ENCODE measurements at places on chromosomes 2 and 18.

- no peak for DNase-seq
These were observed 219.2 kb downstream of the FHOD3 start for GRCh38 chr18:36516726-36517125.

DNA sequence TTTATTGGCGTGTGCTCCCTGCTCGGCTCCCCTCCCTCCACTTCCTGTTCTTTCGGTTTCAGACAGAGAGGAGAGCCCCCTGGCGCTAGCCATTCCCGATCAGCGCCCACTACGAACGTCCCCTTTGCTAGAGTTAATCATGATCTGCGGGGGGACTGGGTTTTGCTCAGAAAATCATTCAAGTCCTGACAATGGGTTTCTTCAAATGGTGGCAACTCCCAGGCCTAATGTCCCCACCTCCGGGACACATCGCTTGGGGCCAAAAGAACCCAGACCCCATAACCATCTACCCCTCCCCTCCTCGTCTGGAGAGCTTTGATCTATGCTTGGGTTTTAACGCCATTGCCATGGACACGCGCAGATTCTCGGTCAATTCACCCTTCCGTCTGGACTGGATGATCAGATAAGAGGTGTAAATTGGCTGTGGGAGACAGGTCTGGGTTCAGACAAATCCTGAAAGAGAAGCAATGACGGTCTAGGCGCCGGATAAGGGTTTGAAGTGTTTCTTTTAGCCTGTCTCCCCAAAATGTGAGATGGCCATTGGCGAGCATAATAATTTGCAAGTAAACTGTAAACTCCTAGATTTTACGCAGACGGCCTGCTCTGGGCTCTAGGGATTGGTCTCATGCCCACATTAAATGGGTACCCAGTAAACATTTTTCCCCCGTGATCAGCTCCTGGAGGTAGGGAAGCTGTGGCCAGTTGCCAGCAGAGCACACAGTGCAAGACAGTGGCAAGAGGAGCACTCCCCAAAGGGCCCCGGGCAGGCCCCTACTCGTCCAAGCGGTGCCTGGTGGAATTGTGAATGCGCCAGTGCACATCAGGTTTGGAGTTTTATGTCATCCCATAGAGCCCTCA is 4.7 kb downstream of the NRP2 start:
- DNase-seq = no peak

GRCh38 chr18:8176109-8176508 is 433.1 kb upstream of the RAB12 start:
- DNase-seq = no peak

- no peak for DNase-seq
These were observed 51.3 kb upstream of the CAB39 start for GRCh38 chr2:230661072-230661957.

DNA sequence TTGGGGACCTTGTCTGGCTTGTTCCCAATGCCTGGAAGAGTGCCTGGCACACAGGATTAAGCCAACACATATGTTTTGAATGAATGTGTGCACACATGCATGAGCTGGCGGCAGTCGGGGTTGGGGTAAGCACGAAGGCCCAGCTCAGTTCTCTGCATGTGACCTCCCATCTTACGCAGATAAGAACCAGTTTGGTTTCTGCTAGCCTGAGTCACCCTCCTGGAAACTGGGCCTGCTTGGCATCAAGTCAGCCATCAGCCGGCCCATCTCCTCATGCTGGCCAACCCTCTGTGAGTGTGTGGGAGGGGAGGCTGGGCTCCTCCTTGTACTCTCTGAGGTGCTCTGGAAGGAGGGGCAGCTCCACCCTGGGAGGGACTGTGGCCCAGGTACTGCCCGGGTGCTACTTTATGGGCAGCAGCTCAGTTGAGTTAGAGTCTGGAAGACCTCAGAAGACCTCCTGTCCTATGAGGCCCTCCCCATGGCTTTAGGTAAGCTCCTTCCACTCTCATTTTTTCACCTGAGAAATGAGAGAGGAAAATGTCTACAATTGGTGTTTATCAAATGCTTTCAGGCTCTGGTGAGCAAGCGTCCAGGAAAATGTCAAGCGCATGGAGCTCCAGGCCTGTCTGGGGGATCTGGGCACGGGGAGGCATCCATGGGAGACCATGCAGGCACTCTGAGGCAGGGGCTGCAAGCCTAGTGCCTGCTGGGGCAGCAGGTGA is 9.7 kb upstream of the IL1RN start:
- peak; percentile 47 for DNase-seq

DNA sequence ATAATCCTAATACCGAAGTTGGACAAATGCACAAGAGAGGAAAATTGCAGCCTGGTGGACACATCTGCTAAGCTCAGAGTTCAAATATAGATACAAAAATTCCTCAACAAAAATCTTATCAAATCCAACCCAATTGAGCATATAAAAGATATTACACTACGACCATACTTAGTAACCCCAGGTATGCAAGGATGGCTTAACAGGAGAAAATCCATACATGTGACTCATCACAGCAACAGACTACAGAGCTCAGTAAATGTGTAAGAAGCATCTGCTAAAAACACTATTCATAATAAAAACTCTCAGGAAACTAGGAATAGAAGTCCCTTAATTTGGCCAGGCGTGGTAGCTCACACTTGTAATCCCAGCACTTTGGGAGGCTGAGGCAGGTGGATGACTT is 28.3 kb downstream of the HS6ST1 start:
- DNase-seq = no peak

DNA sequence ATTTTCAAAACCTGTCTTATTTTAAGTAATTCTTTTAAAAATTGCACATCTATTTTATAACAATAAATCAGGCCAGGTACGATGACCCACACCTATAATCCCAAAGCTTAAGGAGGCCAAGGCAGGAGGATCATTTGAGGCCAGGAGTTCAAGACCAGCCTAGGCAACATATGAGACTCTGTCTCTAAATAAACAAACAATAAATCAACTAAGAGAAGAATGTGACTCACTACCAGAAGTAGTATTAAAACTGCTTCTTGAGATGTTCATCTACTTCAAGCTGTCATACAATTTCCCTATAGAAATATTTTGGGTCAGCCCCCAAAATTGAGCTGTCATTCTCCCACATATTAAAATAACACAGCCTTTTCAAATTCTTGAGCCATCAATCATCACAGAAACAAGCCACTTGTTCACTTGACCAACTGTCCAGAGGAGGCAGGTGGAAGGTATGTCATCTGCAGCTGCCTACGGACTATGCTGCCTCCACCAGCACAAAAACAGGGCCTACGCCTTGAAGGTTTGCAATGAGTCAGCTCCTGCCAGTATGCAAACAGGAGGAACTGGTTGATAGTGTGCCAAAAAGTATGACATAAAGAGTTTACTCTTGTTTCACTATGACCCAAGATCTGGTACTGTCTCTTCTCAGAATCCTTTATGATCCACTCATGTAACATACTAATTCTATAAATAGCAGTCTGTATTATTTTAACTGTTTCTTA is 33.6 kb downstream of the KIDINS220 start:
- DNase-seq = peak; percentile 7

DNA sequence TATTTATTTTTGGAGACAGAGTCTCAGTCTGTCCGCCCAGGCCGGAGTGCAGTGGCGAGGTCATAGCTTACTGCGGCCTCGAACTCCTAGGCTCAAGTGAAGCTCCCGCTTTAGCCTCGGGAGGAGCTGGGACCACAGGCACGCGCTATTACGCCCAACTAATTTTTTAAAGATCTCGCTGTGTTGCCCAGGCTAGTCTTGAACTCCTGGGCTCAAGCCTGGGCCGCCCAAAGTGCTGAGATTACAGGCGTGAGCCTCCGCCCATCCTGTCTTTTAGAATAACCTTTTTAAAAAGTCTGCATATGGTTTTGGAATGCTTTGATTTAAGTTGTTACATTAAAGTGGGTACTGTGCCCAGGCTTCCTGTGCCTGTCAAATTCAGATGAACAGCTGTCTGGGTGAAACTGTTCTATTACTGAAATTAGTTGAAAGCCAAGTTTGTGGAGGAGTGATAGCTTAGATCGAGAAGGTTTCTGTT is 944 bp downstream of the RAB3GAP1 start:
- no peak for DNase-seq

DNA sequence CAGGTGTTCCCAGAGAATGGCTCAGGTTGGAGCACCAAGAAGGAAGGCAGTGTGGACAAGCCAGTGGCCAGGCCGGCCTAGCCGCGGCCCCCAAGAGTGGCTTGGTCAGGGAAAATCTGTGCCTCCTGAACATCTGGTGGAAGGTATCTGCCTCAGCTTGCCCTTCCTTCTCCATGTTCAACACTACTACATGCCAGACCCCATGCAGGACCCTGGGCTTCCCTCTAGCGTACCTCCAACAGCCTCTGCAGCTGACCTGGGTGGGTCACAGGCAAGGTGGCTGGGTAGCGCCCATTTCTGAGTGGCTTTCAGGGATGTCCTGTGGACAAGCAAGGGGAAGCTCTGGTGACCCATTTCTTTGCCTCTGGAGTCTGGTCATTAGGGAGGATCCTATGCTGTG is 7.7 kb downstream of the WNT10A start:
- no peak for DNase-seq

GRCh38 chr2:238265605-238266004 is 22.8 kb downstream of the PER2 start:
- no peak for DNase-seq

- DNase-seq = no peak
These were observed 4.0 kb downstream of the MYO5B start for GRCh38 chr18:50190926-50191325.

DNA sequence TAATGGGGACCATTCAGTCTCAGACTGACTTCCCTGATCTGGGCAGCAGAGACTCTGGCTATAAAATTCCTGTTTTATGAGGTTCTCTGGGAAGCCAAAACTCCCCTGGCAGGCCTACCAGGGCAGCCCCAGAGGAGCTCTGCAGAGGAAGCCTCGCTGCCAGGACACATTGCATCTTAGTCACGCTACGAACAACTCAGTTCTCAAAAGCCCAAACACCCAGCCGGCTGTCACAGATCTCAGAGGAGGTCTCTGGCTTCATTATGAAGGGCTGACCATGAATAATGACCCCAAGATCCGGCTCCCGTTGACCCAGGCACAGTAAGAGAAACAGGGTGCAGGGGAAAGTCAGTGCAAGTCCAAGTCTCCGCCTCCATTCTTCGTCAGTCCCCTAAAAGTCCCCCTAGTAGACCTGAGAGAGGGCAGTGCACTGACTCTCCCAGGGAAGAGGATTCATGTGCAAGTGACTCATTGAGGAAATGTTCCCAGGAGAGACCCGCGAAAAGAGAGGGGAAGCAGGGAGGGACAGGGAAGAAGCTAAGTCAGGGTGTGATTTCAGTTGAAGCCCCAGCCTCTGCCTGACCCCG is 212.3 kb downstream of the CYP26B1 start:
- DNase-seq = no peak

- no peak for DNase-seq
These were observed 138.8 kb downstream of the ATAD2B start for GRCh38 chr2:23788100-23788499.

DNA sequence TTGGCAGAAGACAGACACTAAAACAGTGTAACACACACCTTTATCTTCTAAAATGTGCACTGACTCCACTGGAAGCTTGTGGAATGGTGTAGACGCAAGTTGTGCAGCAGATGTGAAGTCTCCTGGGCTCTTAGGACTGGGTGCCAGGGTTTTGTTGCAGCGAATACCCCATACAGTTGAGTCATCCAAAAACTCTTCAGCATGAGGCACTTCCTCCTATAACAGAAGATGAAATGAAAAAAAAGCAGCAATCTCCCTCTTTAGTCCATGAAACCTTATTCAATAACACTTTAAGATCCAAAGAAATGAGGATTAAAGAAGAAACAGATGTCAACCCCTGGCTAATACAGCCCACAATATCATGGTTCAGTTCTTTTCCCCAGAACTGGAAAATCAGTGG is 22.2 kb downstream of the BUB1 start:
- no peak for DNase-seq

- DNase-seq = no peak
These were observed 8.6 kb downstream of the RBFA start for GRCh38 chr18:80042785-80043184.

DNA sequence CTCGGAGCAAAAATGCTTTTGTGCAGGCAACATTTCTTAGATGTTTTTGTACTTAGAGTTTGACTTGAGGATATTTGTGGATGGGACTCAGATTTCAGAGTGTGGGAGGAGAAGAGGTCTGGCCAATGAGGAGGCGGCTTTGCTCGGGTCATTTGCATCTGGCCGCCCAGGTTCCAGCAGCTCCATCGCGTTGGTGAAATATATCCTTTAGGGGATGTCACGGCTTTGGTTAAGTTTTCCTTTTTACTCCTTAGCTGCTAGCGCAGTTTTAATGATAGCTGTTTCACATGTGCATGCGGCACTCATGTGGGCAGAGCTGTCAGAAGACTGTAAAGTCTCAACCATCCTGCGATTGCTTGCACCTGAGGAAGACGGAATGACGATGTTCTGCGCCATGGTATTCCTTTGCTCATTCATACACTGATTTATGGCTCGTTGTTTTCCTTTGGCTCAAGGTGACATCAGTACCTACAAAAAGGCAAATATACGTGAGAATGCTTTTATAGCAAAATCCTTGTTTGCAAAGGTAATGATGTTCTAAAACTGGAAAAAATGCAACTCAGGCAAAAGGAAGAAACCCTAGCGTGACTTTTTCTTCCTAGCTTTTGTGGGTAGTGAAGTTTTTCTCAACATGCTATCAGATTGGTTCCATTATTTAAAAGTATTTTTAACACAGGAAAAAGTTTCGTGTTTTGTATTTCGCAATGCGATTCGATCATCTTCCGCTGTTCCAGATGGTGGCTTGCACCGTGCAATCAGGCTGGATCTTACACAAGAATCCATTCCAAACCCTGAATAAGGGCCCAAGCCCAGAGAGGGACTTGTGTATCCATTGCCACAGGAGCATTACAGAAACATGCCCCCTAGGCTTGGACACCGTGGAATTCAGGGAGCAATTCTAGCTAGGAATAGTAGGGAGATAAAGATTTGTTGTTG is 70.5 kb upstream of the ZNF516 start:
- no peak for DNase-seq

- DNase-seq = no peak
These were observed 65.2 kb downstream of the KLHL14 start for GRCh38 chr18:32707586-32707985.

- no peak for DNase-seq
These were observed 126.4 kb downstream of the MAP4K4 start for GRCh38 chr2:101823859-101824258.

GRCh38 chr2:74385396-74385795 is 5.3 kb upstream of the DCTN1 start:
- no peak for DNase-seq

GRCh38 chr2:70094978-70095719 is 7.9 kb downstream of the PCBP1 start:
- no peak for DNase-seq

DNA sequence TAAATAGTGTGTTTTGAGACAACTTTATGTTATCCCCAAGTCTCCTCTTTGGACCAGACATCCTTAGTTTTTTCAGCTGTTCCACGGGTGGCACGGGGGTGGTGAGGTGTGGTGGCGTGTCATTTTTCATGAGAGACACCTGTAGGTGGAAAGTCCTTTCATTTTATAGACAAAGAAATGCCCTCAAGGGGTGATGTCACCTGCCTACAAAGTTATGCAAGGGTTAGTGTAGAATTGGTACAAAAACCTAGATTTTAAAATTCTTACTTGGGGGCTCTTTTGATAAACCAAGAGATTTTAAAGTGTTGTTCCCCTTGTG is 15.3 kb downstream of the CTDP1 start:
- no peak for DNase-seq

- DNase-seq = no peak
These were observed 85.4 kb downstream of the MEP1B start for GRCh38 chr18:32275221-32275620.

Data from stimulated activated CD8-positive, alpha-beta memory T cell treated with anti-CD3 and anti-CD28 coated beads, Interleukin-4, amount 100 ng/mL, for 24 hours (primary cell).